ENCODE measurements at places on chromosomes 7 and 10.

DNA sequence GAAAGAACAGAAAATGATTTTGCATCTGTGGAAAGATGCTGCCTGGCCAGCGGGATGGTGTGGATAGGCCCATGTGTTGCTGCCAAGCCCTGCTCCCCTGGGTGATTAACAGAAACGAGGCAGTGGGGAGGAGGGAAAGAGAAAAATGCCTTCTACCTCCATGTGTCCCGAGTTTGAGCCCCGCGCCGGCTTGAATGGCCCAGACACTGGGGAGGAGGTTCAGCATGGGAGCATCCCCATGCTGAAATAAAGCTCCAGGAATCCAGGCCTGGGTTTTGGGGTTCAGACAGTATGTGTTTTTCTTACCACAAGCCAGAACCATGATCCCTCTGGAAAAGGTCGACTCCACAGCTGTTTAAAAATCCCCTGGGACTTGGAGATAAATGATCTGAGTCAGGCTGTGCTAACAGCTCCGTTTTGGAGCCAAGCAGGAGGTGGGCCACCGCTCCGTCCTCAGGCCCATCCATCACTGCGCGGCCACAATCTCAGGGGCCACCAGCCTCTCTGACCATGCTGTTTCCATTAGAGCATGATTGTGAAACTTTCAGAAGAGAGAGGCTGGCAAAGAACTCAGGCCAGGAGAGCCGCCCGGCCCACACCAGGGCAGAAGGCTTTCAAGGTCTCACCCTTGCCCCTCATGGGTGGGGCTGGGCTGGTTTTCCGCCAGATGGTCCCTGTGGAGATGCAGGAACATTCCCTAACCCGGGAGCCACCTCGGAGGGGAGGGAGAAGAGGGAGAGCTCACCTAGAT lies 299.7 kb downstream of the ZEB1 start:
- DNase-seq = no peak

- DNase-seq = no peak
Observed at GRCh38 chr10:34711500-34711899, 103.6 kb downstream of the PARD3 start.

DNA sequence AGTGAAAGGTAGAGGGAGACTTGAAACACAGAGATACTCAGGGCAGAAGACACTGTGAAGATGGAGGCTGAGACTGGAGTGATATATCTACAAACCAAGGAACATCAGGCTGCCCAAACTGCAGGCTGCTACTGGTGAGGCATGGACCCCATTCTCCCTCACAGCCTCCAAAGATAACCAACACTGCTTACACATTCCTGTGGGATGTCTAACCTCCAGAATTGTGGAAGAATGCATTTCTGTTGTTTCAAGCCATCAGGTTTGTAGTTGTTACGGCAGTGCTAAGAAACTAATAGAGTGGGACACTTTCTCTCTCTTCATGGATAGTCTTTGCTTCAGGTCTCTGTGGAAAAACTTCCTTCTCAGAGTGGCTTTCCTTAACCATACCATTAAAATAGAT lies 182.6 kb upstream of the TMEM106B start:
- DNase-seq = no peak

DNA sequence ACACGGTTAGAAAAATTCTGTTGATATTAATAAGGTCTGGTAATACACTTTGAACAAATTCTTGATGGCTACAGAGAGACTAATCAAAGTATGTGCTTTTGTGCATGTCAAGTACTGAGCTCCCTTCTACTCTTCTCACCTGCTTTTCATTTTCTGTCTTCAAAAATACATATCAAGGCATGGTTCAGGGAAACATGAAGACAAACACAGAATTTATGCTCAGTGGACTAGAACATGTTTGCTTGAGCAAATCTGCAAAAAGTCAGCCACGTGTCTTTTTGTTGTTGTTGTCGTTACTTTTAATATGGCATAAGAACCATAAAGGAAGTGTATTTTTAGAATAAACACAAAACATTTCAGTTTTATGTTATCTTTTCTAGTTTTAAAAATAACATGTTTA lies 21.9 kb downstream of the CDK13 start:
- DNase-seq = no peak

GRCh38 chr7:83451501-83452045 lies 197.4 kb downstream of the SEMA3E start:
- DNase-seq = no peak

GRCh38 chr7:75914655-75915415 lies at the start of gene POR:
Gene POR (plus strand): TSS chr7:75915155. CDS start chr7:75954002, 38,847 bp downstream.
- DNase-seq = peak; percentile 90

DNA sequence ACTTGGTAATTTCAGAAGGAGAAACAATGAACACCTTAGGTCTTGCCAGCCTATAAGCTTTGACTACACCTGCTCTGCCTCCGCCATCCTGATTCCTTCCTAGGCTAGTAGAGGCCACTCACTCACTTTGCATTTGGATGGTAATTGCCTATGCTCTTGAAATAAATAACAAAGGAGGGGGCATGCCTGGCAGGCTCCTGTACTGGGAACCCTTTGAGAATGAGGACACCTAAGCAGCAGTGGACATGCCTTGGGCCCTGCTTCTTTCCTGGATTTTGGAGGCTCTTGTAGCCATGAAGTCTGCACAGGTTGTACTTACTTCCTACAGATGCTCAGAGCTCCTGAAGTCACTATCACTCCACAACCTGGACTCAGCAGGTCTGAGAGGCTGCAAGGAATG lies 65.8 kb downstream of the BLNK start:
- DNase-seq = no peak

GRCh38 chr7:2220954-2221353 lies 11.8 kb downstream of the MAD1L1 start:
- DNase-seq = no peak

DNA sequence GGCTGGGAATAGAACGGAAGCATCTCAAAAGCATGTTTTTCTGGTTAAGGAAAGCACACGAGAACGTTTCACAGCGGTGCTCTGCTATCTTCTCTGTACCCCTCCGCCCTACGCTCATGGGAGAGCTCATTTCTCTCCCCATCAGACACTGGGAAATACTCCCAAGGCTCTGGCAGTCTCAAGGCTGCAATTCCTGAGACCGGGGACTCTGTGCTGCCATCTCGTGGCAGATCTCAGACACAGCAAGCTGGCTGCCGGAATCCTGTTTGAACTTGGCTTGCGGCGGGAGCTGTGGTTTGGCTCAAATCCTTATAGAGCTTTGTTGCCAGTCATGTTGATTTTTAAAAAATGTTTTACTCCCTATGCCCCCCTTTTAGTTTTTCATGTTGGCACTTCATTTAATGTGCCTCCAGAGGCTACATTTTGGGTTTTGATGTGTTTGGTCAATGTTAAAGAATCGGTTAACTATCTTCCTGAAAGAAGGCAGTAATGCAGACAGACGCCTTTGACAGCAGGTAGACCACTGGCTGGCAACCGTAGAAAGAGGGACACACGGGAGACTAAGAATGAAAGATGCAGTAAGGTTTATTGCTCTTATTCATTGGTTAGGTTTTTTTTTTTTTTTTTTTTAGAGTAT lies 27.6 kb downstream of the BMPER start:
- DNase-seq = peak; percentile 52
